Stimulated activated CD4-positive, alpha-beta T cell treated with anti-CD3 and anti-CD28 coated beads, TNF-alpha, amount 100 ng/mL, for 1 hour (primary cell): ENCODE measurements at places on chromosomes 6 and 20.

- DNase-seq: peak; percentile 74
These were observed 31.8 kb downstream of the SUN5 start for GRCh38 chr20:32972181-32973076.

DNA sequence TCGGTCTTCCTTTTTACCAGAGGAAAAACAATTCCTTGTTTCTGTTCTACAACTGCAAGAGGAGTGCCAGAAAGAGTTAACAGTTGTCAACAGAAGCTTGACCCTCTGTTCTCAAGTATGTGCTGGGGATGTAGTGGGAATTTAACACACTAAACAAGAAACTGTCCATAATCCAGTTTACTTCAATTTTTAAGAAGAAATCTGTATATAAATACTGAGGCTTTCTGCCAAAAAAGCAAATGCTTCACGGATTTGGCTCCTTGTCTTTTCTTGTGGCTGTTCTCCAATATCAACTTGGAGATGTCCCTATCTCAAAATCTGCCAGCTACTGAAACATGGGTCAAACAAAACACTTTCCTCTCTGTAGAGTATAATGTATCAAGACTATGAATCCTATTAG, 26.8 kb downstream of the REV3L start:
- DNase-seq: no peak

- DNase-seq: no peak
These were observed 21.1 kb upstream of the CCM2L start for GRCh38 chr20:31989030-31989645.

DNA sequence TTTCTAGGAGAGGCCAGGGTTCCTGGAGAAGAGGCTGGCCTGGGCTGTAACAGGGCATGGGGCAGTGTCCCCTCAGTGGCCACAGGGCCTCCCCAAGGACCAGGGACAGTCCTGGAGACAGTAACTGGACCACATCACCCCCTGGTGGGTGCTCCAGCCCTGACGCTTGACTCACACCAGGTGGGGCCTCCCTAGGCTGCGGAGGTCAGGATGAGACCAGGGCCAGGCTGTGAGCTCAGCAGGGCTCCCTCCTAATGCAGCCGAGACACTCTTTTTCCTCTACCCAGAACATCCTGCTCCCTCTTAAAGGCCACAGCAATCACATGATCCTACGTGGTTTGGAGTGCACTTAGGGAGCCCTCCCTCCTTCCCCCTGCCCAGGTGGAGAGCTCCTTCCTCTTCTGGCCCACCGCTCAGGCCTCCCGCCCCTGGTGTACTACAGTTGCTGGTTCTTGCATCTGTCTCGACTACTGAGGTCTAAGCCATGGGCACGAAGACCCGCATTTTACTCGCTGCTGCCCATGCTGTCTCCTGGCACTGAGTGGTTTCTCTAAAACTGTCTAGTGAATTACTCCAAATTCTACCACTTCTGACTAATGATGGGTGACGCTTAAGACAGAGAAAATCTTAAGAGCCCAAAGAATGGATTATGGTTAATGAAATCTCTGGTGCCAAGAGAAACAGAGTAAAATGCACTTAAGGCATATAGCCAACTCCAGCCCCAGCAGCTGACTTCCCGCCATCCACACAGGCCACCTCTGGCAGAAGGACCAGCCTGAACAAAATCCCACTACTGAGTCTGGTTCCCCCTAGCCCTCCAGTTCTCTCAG, 166.1 kb upstream of the CST7 start:
- DNase-seq: no peak

- DNase-seq: no peak
These were observed 64.5 kb downstream of the ZDHHC14 start for GRCh38 chr6:157445277-157446009.

DNA sequence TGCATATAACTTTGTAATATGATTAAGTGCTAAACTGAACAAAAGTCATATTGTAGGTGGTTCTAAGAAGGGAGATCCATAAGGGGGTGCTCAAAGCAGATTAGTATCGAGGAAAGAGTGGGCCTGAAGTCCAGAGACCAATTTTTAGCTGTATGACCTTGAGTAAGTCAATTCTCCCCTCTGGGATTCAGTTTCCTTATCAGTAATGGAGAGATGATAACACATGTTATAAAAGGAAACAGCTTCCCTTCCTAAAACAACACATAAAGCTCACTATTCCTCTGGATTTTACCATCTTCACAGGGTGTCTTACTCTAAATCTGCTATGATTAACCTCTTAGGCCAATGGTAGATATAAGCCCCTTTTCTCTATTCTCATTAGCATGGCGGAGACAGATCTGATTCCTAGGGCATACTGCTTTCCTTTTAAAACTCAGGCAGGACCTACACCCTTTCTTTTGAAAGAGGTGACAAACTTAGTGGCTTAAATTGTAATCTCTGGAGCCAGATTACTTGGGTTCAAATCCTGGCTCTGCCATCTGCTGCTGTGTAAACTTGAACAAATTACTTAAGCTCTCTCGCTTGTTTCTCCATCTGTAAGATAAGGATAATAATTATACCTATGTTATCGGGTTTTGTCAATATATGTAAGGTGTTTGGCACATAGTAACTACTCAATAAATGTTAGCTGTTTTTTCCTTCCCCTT, 39.5 kb downstream of the ACSS2 start:
- DNase-seq: no peak

- DNase-seq: no peak
These were observed 565.4 kb downstream of the RFPL4B start for GRCh38 chr6:112912416-112913101.

- no peak for DNase-seq
These were observed 24.6 kb upstream of the ASF1A start for GRCh38 chr6:118869350-118869749.

- no peak for DNase-seq
These were observed 37.0 kb downstream of the BMP7 start for GRCh38 chr20:57229490-57229889.

GRCh38 chr6:69216127-69216526, 580.7 kb downstream of the LMBRD1 start:
- DNase-seq: no peak

DNA sequence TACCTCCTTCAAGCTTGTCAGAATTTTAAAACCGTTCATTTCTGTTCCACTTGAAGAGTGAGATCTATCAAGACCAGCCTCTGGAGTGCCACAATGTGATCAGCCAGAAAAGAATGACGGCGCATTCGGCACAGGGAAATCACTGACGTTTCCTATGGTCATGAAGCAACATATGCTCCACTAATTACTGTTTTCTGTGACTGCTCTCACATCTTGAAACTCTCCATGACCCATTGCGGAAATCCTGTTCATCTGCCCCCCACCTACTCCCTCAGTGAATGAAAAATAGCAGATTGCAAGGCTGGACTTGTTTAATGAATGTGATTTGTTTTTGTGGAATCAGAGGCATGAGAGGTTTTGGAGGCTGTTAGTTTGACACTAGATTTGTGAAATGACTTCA, 53.2 kb downstream of the SAMD5 start:
- no peak for DNase-seq

- no peak for DNase-seq
These were observed 37.3 kb downstream of the TFEB start for GRCh38 chr6:41697861-41698781.

DNA sequence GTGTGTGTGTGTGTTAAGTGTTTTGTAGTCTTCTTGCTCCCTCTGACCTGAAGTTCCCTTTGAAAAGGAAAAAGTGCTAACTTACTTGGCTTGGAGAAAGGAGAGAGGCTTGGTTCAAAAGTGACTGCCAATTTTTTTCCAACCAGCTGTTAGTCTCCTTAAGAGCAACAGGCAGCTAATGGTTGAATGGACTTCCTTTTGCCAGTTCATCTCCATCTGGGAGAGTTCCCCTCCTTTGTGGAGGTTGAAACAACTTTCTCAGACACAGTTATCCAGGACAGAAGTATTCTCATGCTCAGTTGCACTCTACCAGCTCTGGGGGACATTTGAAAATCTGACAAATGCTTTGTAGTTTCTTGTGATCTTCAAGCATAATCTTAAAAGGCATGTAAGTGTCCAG, 4.5 kb downstream of the RIPOR2 start:
- DNase-seq: no peak

DNA sequence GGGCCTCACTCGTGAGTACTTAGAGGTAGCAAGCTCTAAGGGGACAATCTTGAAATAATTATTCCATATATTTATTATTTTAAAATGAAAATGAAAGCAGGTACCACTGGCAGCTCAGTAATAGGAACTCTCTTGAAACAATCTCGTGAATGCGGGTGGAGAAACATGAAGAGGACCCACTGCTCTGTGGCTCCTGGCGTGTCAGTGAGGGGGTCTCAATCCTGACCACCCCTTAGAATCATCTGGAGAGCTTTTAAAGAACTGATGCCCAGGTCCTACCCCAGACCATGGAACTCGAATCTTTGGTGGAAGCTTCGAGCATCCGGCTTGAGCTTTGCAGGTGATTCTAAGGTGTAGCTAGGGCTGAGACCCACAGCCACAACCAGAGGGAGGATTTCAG, 23.9 kb upstream of the PXDC1 start:
- no peak for DNase-seq

DNA sequence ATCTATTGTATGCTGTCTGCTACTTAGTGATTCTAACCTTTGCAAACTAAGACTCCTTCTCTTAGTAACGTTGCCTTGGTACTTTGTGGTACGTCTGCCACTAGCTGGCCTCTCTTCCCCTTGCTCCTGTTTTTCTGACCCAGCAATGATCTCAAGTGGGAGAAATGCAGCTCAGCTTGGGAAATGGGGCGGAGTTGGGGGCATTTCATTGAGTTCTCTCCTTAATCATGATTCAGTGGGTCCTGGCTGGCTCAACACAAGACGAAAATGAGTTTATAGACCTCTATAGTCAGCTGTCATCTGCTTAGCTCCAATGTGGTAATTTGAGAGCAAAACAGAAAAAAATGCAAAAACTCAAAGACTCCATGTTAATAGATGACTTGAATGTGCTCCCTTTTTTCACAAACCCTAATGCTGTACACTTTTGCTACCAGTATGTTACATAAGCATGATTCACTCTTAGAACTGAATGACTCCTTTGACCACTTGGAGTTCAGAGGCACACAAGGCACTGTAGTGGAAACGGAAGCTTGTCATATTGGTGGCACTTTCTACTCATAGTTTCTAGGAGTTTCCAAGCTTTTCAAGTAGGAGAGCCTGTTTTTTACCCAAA, 55.3 kb upstream of the SOX4 start:
- DNase-seq: no peak

GRCh38 chr6:150394899-150395295, 26.1 kb downstream of the IYD start:
- DNase-seq: no peak

GRCh38 chr20:36408219-36408618, 102.1 kb downstream of the DLGAP4 start:
- no peak for DNase-seq

DNA sequence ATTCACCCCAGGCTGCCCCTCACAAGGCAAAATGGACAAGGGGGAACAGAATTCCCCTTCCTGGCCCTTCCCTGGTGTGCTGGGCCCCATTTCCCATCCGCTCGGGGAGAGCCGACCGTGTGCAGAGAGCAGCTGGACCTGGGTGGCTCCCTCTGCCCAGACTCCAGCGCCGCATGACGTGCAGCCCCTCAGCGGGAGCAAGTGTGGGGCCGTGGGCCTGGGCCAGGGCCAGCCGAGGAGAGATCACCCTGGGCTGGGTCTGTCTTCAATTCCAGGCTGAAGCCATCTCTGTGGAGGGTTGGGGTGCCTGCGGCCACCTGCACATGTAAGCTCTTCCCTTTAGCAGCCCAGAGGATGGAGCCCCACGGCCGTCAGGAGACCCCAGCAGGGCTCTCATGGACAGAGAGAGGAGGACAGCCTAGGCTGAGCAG, 241.8 kb downstream of the TTLL2 start:
- no peak for DNase-seq

DNA sequence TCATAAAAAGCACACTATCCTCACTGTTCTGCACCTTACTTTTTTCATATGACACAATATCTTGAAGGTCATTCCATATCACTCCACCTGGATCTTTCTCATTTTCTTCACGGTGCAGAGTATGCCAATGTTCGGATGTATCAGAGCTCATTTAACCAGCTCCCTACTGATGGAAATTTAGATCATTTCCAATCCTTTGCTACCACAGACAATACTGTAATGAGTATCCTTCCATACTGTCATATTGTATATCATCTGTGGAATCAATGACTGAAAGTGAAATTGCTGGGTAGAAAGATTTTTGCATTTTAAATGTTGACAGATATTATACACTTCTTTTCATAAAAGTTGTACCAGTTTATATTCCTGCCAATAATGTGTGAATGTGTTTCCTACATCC, 2.2 kb upstream of the RAB44 start:
- DNase-seq: no peak

DNA sequence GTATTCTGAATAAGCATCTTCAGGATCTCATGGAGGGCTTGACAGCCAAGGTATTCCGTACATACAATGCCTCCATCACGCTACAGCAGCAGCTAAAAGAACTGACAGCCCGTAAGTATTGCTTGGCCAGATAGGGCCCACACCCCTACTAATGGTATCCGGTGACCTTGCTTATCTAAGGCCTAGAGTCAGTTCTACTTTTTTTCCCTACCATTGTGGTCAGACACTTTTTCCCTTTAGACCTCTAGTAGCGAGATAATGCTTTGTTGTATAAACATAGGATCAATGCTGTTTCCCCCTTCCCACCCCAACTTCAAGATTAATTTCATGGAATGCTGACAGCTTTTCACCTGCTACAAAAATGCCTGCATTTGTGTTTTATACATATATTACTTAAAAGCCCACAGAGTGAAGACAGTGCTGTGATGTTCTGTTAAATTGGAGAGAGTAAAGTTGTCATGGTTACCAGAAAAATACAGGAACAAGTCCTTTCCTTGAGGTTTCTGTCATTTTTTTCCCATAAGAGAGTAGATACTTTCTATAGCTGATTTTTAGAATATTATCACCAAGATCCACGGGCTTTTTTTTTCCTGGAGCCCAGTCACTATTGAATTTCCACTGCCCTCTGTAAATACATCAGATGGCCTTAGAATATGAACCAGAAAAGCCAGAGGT, 20.9 kb upstream of the PLCG1 start:
- DNase-seq: no peak
